ENCODE measurements at places on chromosomes 2 and 18.

DNA sequence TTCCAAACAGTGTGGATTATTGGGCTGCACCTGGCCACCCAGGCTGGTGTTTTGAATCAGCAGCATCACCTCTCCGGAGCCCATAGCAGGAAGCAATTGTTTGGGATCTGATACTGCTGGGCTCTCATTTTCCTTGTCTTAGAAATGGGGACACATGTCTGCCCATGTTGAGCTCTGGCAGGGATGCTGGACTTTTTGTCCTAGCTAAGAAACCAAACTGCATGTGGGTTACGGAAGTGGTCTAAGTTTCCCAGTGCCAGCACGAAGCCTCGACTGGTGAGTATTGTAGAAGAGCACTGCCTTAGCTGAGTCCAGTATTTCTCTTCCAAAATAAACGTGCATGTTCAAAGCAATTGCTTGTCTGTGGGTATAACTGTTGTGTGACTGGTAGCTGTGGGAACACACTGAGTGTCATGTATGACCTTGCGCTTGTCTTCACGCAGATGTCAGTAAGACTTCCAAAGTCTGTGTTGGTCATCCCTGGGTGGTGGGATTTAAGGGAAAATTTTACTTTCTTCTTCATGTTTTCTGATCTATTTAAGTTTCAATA lies 43.6 kb downstream of the SH3RF3 start:
- no peak for DNase-seq

GRCh38 chr18:22841840-22842239 lies 91.3 kb upstream of the RBBP8 start:
- DNase-seq = no peak

DNA sequence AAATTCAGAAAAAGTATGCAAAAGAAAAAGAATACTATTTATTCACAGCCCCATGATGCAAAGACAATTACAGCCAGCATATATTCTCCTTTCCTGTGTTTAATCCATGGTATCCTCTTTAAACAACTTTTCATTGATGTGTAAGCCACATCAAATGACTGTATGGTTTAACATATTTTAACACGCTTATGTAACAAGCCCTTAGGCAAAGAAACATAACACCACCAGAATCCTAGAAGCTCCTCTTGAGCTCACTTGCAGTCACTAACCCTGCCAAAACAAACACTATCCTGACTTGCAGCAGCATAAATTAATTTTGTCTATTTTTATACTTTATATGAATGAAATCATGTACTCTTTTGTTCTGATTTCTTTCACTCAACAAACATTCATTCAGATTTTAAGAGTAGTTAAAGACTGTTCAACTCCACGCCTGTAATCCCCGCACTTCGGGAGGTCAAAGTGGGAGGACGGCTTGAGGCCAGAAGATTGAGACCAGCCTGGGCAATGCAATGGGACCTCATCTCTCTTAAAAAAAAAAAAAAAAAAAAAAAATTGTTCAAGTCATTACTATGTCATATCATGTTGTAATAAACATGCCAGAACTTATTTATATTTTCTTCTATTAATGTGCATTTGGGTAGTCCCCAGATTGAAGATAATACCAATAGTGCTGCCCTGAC lies 226.3 kb downstream of the NBAS start:
- no peak for DNase-seq

DNA sequence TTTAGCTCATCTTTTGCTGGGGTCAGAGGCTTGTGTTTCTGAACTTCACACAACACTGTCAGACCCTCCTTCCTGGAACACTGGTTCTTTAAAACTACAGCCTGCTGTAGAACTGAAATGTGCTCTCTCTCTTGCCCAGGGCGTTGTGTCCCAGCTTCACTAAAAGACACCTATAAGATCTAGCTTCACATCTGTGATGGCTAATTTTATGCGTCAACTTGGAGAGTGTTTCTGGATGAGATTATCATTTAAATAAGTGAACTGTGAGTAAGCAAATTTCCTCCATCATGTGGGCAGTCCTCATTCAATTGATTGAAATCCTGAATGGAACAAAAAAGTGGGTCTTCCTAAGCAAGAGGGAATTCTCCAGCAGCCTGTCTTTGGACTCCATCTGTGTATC lies 140.3 kb downstream of the OSR1 start:
- no peak for DNase-seq

- DNase-seq = no peak
These were observed 3.3 kb upstream of the HJURP start for GRCh38 chr2:233857511-233858141.
